SK-N-DZ (cell line): ENCODE measurements at places on chromosomes 2 and 18.
A peak's percentile ranks its signal among the peaks of the same experiment; 100 is the strongest.

GRCh38 chr18:26052505-26052904 is 37.9 kb downstream of the SS18 start:
- no peak for DNase-seq

- no peak for DNase-seq
Observed at GRCh38 chr2:120984452-120985173, 248.9 kb downstream of the GLI2 start.

GRCh38 chr2:106584304-106584954 is 97.3 kb downstream of the CD8B2 start:
- no peak for DNase-seq

DNA sequence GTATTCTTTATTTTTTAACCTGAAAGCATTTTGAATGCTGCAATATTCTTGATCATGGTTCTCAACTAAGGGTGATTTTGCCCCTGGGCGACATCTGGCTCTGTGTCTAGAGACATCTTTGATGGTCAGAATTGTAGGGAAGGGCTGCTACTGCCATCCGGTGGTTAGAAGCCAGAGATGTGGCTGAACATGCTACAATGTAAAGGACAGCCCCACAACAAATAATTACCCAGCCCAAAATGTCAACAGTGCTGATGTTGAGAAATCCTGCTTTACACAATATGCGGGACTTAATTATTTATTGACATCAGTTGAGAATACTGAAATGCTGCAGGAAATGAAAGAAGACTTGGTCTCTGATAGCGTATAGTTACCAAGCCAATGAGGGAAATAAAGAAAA is 37.5 kb upstream of the SERPINB2 start:
- peak; percentile 5 for DNase-seq

DNA sequence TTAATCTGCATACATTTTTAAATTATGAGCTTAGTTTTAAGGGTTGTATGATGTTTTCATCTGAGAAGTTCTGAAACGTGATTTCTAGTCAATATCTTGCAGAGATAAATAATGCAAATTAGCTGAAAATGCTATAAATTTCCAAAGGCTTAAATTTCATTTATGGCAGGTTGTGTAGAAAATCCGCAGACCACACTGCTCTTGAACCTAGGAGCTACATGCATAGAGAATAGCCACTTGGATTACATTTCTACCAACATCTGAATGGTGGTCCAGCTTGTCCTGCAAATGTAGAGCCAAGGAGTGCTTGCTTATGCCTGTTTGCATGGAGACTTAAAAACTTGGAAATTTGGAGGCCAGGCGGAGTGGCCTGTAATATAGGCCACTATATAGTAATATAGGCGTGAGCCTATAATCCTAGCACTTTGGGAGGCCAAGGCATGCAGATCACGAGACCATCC is 6.8 kb downstream of the MAT2A start:
- peak; percentile 37 for DNase-seq

GRCh38 chr18:28846958-28847357 is 670.0 kb upstream of the CDH2 start:
- DNase-seq = no peak

- DNase-seq = no peak
Observed at GRCh38 chr2:129293326-129293725, 686.1 kb upstream of the RAB6C start.

DNA sequence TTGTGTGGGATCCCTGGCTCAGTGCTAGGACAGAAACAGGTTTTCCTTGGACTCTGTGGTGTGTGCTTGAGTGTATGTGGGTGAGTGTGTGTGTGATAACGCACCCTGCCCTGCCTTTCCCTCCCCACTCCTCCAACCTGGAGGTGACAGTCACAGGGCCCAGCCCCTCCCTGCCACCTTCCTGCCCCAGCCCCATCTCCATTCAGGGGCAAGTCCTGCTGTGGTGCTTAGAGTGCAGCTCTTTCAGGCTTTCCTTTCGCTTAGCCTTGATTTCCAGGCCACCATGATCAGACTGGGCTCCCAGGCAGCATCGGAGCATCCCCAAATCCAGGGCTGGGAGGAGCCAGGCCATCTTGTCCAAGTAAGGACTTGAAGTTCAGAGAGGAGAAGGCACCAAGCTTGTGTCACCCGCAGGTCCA is 185.2 kb downstream of the ZFP36L2 start:
- no peak for DNase-seq

- DNase-seq = no peak
Observed at GRCh38 chr2:138581909-138582308, 80.3 kb downstream of the SPOPL start.

- peak; percentile 74 for DNase-seq
Observed at GRCh38 chr2:32237996-32238395, 26.7 kb downstream of the NLRC4 start.

DNA sequence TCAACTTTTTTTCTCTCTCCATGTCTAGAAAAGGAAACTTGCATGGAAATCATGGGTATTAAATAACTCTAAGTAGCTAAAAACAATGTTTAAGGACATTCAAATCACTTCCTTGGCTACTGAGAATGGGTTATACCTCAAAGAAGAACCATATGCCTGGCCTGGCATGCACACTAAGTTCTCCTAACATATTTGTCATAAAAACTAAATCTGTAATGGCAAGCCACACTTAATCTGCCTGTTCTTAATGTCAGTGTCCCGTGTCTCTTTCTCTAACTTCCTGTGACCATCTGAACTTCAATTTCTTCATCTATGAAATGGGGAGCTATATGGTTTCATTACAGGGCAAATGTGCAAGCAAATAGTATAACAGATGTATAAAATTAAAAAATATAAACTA is 11.1 kb downstream of the PDE1A start:
- DNase-seq = no peak

DNA sequence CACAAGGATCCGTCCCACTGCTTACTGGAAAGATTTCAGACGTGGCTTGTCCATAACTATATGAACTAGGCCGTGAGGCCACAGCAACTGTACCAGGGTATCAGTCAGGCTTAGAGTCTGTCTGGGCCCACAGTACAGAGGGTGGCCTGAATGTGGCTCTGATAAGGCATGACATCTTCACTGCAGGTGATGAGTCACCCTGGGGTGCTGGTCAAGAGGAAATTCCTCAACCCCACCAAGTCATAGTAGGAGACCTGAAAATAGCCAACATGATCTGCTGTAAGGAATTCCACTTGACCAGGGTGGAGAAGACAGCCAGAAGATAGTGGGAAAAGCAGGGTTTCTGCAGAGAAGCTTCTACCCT is 107.7 kb downstream of the INHBB start:
- no peak for DNase-seq

- DNase-seq = no peak
Observed at GRCh38 chr2:100940240-100940639, 61.8 kb upstream of the RPL31 start.

DNA sequence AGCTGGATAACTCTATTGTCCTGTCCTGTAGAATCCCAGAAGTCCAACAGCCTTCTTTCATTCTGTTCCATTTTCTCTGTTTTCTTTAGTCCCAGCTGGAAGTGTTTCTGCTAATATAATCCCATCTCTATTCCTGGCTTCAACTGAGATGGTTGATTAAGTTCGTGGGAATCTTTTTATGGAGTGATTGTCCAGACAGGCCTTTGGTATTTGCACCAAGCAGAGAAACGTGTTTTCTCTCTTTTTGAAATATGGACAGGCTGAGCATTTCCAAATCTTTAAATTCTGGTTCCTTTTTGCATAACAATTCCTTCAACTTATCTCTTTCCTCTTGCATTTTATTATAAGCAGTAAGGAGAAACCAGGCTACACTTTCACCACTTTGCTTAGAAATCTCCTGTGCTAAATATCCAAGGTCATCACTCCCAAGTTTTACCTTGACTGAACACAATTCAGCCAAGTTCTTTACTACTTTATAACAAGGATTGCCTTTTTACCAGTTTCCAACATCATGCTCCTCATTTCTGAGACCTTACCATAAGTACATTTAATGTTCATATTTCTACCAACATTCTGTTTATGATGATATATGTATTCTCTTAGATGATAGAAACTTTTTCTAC is 108.8 kb downstream of the ZFP36L2 start:
- no peak for DNase-seq

GRCh38 chr18:74624466-74624865 is 26.8 kb downstream of the ZNF407 start:
- no peak for DNase-seq

- DNase-seq = no peak
Observed at GRCh38 chr18:13501891-13502290, 224.5 kb downstream of the FAM210A start.

- DNase-seq = peak; percentile 23
Observed at GRCh38 chr2:240513549-240514287, 44.1 kb downstream of the ANKMY1 start.

DNA sequence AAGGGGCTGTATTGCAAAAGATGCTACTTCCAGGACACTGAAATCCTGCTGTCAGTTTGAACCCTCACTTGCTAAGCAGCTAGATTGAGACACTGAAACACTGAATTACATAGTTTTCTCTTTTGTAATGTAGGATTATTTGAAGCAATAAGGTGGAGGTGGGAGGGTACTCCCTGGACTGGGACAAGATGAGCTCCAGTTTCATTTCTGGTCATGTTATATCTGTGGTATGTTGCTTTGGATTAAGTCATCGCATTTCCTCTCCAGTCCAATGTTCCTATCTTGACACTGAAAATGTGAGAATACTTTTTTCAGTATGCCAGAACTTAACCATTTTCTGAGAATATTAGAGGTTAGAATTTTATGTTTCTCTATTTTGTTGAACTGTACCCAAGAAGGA is 426.2 kb upstream of the MEX3C start:
- DNase-seq = no peak

DNA sequence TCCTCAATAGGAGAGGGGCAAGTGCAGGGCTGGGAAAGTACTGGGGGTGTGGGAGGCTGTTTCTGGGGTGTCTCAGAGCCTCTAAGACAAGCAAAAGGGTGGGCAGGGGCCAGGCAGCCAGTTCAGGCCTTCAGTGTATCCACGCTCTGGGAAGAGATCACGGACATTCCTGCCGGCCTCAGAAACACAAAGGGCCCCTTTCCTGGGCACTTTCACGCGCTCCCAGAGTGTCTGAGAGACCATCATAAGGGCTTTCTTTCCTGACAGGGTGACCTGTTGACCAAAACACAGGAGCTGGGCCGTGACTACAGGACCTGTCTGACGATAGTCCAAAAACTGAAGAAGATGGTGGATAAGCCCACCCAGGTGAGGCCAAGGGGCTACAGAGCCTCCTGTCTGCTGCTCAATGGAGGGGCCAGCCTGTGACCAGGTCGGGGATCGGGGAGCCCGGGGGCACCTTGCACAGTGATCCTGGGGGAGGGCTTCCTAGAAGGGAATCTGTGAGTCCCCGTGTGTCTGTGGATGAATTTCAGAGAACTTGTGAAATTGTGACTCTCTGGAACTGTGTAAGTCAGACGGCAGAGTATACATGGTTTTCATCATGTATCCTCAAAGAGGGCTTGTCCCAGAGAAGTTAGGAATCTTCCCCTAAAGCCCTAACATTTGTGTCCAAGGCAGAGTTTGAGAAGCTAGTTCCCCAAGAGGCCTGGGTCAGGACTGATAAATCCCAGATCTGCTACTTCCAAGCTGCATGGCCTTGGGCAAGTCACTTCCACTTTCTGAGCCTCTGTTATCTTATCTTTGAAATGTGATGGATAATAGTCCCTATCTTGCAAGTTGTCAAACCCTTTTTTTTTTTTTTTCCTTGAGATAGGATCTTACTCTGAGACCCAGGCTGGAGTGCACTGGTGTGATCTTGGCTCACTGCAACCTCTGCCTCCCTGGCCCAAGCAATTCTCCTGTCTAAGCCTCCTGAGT is 1.8 kb downstream of the GNLY start:
- DNase-seq = no peak

- no peak for DNase-seq
Observed at GRCh38 chr18:21456428-21457178, 143.9 kb downstream of the ESCO1 start.

DNA sequence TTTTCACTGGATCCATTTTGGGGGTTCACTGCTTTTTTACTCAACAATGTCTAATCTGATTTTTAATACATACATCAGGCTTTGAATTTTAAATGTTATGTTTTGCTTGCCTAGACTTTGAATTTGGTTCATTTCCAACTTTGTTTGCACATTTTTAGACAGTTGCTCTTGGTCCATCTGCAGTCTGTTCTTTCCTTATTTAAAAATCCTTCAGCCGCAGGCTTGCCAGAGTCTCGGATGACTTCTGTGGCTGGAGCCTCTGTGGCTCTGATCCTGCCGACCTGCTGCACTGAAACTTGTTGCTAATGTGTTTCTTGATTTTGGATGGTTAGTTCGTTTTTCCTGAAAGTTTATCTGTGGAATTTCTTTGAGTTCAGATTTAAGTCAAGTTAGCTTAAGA is 172.0 kb upstream of the ALKAL2 start:
- no peak for DNase-seq

GRCh38 chr2:133097666-133098065 is 427.7 kb upstream of the LYPD1 start:
- DNase-seq = no peak

GRCh38 chr2:15630121-15630977 is 38.7 kb downstream of the DDX1 start:
- peak; percentile 93 for DNase-seq

GRCh38 chr2:106885971-106886915 is at the start of gene ST6GAL2:
TSS of gene ST6GAL2 (minus strand) at chr2:106886167. CDS start at chr2:106843977, 42,190 bp downstream.
- DNase-seq = peak; percentile 66

DNA sequence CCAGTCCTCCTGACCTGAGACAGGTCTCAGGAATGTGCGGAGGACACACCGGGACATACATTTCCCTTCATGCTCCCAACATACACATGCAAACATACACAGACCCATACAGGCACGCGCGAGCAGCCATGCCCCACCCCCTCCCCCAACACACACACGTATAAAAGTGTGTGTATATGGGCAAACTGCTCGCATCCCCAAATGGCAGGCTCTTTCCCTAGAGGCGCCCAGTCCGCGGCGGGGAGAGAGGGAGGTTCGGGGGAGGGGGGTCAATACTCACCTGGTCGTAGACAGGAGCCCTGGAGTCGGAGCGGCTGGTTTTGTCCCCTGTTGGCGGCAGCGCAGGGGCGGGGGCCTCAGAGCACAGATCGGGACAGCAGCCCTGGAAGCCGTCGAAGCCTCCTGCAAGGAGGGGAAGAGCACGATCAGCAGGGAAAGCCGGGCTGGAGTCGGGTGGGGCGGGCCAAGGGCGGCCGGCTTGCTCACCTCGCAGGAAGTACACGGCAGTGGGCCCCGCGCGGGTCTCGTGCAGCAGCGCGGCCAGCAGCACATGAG is 682 bp downstream of the DUSP2 start:
- DNase-seq = no peak

- DNase-seq = no peak
Observed at GRCh38 chr2:190540048-190540447, 5.5 kb upstream of the NEMP2 start.

- no peak for DNase-seq
Observed at GRCh38 chr18:69935319-69936190, 12.1 kb downstream of the CD226 start.

DNA sequence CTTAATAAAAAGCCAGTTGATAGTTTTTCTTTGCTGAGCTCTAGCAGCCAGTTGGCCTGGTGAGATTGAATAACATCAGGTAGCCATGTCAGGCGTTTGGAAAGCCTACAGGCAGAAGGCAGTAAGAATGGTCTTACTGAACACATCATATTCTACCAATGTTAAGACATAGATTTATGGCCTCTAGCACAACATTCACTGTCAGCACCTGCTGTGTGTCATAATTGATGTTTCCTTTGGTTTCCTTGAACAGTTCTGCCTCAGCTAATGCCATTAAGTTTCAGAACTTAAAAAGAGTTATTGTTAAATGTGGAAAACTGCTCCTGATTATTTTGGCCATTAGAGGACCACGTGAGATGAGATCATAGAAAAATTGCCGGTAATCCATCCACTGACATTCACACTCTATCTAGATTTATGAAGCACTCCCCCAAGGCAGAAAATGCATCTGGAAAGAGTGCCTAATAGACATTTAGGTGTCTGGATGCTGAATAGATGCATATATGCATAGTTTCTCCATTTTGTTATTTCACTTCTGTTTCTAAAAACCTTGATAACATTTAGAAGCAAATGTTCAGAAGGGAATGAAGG is 434.7 kb downstream of the PTPRM start:
- DNase-seq = no peak
